ENCODE measurements at places on chromosomes 16 and 17.
A peak's percentile ranks its signal among the peaks of the same experiment; 100 is the strongest.

DNA sequence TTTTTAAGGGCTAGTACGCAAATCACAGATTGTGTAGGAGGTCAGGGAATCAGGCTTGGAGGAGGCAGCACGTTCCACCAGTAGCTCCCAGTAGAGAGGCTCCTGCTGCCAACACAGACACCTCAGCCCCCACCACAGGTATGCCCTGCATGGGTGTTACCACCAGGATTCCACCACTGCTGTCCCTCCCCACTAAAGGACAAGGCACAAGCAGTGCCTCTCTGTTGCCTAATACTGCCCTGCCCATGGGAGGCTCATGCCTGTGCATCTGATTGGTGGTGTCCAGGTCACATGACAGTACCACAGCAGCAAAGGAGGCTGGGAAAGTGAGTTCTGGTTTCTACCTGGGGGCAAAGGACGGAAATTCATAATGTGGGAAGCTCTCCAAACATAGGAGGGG is 33.6 kb upstream of the CACNG4 start:
- no peak for DNase-seq

- no peak for DNase-seq
These were observed 2.8 kb upstream of the NTN3 start for GRCh38 chr16:2468233-2468724.

DNA sequence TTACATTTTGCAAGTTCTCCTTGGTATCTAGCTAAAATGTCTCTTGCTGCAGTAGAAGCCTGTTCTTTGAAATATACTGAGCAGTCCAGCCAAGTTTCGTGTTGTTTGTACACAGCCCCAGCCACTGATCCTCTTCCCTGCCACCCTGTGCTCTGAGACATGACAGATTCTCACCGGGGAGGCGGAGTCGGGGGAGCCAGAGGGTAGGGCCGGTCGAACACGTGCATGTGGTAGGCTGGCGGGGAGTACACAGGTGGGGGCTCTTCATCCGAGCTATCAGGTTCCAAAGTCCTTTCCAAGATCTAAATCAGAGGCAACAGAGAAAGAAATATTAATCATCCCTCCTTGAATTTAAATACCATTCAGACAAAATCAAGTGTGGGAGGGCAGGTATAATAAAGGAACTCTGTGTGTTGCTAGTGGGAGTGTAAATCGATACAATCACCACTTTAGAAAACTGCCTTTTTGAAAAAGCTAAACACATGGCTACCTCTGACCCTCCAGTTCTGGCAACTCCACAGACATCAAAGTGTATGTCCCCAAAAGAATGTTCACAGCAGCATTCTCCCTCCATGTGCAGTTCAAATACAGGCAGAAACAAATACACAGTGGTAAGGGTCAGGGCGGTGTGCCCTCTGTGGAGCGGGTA is 29.7 kb upstream of the MRPS23 start:
- no peak for DNase-seq

GRCh38 chr17:55829995-55830612 is 79.3 kb downstream of the PCTP start:
- DNase-seq, result no peak

GRCh38 chr17:61789872-61790271 is 73.5 kb downstream of the BRIP1 start:
- DNase-seq, result no peak

DNA sequence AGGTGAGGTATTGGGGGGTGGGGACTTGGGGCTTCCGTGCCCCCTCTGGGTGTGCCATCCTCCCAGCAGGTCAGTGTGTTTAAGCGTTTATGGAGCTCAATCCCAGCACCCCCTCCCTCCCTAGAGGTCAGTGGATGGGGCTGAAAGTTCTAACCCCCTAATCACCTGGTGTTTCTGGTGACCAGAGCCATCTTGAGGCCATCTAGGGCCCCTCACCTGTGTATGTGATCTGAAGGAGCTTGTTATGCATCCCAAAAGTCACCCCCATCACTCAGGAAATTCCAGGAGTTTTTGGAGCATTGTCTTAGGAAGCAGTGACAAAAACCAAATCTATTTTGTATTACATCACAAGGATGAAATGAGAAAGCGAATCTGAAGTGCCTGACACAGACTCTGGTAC is 67.8 kb upstream of the NOL11 start:
- no peak for DNase-seq

DNA sequence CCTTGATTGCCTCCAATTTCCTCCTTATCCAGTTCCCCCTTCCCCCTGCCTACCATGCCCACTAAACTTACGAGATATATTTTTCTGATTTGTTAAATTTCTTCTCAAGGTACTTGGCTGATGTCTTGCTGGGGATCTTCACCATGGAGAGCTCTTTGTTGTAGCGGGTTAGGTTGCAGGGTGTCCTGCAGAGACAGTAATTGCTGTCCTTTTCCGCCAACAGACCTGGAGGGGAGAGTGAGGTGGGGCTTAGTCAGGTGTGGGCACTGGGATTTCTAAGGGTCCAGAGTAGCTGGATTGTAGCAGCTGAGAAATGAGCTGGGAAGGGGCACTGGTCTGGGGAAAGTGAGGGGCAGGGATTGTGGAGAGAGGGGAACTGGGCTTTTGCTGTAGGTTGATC is 32.1 kb downstream of the SPACA3 start:
- no peak for DNase-seq

GRCh38 chr17:60600490-60601446 is 775 bp downstream of the PPM1D start:
- peak; percentile 83 for DNase-seq

DNA sequence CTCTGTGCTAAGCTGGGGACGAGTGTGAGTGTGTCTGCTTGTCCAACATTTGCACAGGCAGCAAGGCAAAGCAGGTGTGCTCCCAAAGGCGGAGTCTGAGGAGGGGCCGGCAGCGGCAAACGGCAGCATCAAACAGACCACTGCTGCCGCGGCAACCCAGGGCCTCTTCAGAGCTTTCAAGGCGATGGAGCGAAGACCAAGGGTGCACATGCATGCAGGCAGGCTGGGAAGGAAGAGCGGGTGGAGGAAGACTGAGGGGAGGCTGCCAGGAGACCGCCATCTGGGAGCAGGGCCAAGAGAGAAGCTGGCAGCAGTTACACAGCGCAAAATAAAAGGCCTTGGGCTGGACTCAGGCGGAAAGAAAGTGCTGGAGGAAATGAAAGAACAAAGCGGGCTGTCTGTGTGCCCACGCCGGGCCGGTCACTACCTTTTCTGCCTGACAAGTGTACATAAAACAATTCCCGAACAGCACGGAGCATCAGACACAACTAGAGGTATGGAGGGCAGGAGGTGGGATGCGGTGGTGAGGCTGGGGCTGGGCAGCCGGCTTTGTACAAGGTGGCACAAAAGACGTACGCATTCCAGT is 8.5 kb downstream of the TIMM22 start:
- no peak for DNase-seq

DNA sequence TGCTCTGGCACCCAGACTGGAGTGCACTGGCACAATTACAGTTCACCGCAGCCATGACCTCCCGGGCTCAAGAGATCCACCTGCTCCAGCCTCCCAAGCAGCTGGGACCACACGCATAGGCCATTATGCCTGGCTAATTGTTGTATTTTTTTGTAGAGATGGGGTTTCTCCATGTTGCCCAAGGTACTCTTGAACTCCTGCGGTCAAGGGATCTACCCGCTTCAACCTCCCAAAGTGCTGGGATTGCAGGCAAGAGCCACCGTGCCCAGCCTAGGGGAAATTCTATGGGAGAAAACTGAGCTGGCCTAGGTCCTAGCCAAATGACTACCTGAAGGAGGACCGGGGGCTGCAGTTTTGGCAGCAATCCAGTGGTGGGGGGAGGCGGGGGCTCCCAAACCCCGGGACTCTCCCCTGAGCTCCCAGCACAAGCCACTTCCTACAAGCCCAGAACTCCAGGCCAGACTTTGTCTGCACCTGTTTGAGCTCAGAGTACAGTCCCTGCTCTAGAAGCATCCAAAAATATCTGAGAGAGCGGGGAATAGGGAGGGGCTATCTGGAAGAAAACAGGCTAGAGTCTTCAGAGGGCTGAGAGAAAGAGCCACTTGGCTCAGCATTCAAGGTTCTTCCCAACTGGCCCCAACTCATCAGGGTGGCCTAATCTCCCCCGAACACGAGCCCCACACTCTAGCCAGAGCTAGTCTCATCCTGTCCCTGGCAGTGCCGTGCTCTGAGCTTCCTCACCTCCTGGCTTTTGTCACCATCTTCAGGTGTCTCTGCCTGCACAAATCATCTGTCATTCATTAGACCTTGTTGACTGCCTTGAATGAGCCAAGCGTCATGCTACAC is 9.1 kb downstream of the SRL start:
- DNase-seq, result no peak

GRCh38 chr16:74448990-74449389 is 27.7 kb upstream of the CLEC18B start:
- peak; percentile 76 for DNase-seq

DNA sequence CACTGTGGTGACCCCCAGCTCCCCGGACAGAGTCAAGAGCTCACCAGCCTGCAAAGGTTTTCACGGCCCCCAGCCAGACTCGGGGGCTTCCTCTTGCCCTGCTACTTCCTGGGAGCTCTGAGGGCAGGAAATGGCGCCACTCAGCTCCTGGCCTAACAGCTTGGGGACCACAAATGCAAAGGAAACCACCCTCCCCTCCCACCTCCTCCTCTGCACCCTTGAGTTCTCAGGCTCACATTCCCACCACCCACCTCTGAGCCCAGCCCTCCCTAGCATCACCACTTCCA is 375 bp upstream of the SPN start:
- DNase-seq, result peak; percentile 65

- peak; percentile 73 for DNase-seq
These were observed 586 bp downstream of the GLYR1 start for GRCh38 chr16:4846503-4846900.

GRCh38 chr17:19770985-19771735 is 23.1 kb upstream of the ALDH3A1 start:
- no peak for DNase-seq

DNA sequence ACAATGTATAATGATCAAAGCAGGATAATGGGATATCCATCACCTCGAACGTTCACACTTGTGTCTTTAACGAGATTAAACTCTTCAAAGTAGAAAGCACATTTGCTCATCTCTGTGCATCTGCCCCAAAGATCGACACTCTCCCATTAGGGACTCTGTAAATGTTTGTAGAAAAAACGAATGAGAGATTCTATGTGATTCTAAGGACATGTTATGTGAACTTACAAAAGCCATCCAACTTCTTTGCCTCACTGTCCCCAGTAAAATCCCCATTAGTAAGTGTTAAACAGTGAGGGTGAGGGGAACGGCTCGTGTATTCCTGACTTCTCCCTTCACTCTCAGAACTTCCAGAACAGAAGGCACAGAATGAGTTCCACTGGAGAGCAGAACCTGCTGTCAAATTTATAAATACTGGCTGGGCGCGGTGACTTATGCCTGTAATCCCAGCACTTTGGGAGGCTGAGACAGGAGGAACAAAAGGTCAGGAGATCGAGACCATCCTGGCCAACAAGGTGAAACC is 134.1 kb downstream of the WSCD1 start:
- DNase-seq, result no peak

DNA sequence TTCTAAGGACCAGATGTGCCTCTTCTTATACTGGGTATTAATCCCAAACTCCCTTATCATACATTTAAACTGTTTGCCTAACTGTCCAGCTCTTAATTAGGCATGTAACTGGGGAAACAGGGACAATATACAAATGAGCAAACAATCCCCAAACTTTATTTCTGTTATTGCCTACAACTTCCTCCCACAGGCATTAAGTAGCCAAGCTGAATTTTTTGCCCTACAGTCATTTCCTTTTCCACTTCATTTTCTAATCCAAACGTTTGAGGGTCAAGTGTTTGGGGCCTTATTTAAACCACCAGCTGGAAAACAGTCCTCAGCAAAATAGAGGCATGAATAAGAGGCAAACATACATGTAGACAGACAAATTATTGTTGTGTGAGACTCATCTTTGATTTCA is 77.4 kb upstream of the CCL2 start:
- peak; percentile 22 for DNase-seq

- DNase-seq, result no peak
These were observed 12.0 kb upstream of the SLC39A11 start for GRCh38 chr17:73104450-73104849.

- DNase-seq, result no peak
These were observed 48.1 kb downstream of the MYO1D start for GRCh38 chr17:32828822-32829221.

- no peak for DNase-seq
These were observed 1.4 kb upstream of the ECI1 start for GRCh38 chr16:2252806-2253148.

- no peak for DNase-seq
These were observed 2.5 kb upstream of the FBXL19 start for GRCh38 chr16:30920891-30921290.

DNA sequence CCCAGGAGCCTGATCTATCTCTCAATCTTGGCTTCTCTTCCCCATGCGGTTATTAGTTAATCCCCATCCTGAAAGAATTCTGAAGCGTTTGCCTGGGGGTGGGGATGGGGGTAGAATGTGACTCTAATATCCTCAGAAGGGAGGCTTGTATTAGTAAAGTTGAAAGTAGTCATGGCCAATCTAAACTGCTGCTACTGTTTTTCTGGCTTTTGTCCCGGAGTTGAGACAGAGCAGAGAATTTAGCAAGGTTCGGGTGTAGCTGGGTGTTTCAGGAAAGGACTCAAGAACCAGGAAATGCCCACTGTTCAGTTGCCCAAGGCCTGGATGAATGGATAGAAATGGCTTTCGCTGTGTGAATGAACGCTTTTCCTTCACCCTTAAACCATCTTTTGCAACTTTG is 17.6 kb upstream of the ITGAM start:
- DNase-seq, result peak; percentile 73

DNA sequence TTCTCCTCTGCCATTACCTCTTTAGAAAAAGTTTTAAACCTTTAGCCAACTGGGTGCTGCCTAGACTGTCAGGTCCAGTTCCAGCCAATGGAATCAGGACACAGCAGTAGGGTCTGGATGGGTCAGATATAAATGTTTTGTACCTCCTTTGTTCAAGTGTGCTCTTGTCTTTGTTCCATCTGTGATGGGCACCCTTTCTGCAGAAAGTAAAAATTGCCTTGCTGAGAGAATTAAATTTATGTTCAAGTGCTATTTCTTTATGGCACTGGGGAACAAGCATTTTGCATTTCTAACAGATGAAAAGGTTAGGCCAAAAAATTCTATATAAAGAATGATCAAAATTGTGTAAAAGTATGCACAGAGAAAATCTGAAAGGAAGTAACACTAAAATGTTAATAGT is 5.2 kb upstream of the HP start:
- DNase-seq, result no peak

- peak; percentile 65 for DNase-seq
These were observed 25.1 kb downstream of the PLCG2 start for GRCh38 chr16:81804134-81804610.

DNA sequence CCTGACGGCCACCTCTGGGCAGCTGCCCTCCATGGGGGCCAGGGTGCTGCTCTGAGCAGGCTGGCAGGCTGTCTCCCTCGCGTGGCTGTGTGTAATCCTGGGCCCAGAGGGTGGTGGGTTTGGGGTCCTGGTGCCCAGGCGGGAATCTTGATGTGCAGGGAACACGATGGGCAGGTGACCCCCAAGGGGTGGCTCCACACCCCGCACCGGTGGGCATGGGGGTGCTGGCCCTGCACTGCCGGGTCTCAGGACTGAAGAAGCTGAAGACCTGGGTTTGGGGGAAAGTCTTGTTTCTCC is 8.6 kb downstream of the CHMP6 start:
- DNase-seq, result no peak

GRCh38 chr16:84914273-84914672 is 94.5 kb downstream of the CRISPLD2 start:
- no peak for DNase-seq
